ENCODE measurements at places on chromosomes 3 and 15.

DNA sequence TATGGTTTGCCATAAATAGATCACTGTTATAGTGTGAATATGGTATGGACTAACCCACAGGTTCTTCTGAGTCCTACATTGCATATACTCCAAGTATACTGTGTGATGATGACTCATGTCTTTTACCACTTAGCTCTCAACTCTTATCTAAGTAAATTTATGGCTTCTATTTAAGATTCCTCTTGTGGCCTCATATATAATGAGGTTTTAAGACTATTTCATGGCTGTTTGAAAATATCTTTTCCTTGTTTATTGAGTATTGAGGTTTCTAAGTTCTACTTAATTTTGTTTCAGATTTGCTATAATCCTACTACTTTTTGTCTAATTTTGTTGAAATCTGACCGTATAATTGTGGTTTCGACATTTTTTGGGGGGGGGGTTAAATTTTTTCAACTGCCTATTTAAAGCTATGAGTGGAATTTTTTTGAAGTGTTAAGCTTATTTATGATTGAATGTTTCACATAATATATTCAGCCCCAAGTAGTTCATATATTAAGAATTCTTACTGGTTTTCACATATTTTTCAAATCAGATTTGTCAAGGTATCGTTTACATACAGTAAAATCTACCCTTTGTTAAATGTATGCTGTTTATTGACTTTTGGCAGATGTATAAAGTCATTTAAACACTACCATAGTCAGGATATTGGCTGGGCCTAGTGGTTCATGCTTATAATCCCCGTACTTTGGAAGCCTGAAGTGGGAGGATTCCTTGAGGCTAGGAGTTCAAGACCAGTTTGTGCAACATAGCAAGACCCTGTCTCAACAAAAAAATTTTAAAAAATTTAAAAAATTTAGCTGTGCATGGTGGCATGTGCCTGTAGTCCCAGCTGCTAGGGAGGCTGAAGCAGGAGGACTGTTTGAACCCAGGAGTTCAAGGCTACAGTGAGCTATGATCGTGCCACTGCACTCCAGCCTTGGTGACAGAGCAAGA lies 11.7 kb downstream of the SLC25A36 start:
- DNase-seq: no peak

GRCh38 chr3:30354972-30355371 lies 251.4 kb upstream of the TGFBR2 start:
- DNase-seq: no peak

- DNase-seq: peak; percentile 85
These were observed 247.8 kb upstream of the ALCAM start for GRCh38 chr3:105118905-105119304.

DNA sequence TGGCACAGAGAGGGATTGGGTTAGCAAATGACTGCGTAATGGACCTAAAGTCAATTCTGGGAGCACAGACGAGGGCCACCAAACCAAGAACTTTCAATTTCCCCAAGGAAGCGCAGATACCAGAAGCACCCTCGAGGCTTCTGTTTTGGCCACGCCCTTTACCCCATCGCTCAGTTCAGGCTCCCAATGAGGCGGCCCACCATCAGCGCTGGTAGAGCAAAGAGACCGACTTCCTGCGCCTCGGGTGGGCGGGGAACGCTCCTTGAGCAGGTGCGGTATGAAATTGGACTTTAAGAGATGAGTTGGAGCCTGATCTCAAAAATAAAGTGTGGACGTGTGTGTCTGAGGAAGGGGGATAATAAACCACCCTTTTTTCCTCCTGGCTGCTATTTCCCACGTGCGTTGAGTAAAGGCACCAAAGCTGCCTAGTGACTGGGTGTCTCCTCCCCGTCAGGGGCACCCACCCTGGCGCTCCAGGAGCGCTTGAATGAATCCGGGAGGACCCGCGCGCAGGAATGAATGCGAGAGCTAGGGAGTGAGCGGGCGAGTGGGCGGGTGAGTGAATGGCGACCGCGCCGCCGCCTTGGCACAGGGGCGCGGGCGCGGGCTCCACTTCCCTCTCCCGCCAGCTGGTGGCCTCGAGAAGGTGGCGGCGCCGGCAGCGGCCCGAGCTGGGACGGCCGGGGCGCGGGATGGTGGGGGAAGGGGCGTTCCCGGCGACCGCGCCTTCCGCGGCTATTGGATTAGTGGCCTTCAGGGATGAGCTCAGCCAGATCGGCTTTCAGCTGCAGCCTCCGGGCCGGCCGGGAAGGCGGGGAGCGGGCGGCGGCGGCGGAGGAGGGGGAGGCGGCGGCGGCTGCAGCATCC lies at the start of gene SPSB4:
Gene SPSB4 (plus strand): TSS at position 772 of the 867 bp plus-strand sequence. CDS start 14,758 bp downstream, outside the sequence.
- peak; percentile 15 for DNase-seq

- DNase-seq: peak; percentile 40
These were observed 3.7 kb downstream of the IFT80 start for GRCh38 chr3:160395297-160395696.
